Astrocyte of the cerebellum (primary cell): ENCODE measurements at places on chromosomes 5 and 9.

DNA sequence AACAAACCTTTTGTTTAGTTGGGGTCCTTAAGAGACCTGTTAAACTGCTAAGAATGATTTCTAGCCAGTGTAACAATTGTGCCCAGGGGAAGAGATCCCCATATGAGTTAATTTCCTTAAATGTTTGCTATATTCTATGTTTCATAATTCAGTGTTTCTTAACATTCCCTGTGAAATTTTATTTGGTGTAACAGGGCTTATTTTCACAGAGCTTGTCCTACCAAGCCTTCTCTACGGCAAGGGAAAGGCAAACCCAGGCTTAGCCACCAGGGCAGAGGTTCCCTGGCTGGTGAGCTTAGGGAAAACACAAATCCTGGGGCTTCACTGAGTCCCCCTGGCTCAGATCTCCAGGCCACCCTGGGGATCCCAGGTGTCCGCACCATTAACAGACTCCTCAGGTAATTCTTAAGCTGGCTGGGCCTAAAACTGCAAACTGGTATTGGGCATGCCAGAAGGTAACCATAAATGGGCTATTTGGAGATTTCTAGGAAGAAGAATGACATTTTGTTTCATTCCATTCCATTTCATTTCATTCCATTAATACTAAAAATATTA is 17.0 kb upstream of the LCP2 start:
- no peak for DNase-seq

DNA sequence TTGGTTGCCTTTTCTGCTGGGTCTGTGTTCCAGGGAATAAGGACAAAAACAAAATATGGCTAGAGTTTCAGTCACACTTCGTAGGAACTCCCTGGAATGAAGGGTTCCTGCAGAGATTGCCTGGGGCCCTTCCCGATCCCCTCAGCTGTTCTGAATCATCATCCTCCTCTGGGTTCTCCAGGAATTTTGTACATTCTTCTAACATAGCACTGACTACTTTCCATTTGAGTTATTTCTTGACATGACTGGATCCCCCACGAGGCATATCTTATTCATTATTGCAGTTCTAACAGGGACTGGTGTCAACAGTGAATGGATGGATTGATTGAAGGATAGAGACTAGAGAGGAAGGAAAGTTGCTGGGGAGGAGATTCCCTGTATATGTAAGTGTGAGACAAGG is 49.2 kb upstream of the TNC start:
- DNase-seq = peak; percentile 71

DNA sequence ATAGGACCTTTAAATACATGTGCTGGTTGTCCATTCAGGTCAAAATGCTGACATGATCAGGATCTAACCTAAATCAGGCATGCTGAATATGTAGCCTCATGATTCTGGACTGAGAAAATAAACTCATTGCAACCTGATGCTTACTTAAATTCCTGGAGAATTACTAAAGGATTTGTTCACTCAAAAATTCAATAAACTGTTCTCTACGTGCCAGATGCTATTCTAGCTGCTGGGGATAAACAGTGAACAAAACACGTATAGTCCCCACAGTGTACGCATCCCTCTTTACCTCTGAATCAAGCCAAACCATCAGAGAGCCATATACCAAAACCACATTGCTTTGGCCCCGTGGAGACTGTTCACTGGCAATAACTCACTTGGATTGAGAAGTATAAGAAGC is 6.1 kb downstream of the SCAI start:
- DNase-seq = peak; percentile 86

DNA sequence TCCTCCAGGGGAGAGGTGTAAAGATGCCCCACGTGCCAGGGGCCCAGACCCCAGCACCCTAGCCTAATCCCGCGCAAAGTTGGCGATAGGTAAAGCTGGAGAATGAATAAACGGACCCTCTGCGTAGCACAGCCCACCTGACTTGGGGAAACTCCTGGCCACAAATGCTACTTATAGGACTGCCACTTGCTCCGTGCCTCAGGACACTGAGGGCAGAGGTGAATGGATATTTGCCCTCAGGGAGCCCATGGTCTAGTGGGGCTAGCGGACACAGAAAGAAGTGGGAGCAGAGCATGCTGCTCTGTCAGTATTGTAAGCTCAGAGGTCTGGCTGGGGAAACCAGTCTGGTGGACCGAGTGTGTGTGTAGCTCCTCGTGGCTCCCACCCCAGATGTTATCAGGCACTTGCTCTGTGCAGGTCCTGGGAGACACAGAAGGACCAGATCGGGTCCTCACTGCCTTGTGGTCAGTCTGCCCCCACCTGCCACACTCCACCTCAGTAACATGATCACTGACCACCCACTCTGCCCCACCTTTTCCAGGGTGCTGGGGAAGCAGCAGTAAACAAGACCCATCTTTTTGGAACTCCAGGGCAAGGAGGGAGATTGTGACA is 841 bp downstream of the GRK6 start:
- DNase-seq = no peak

DNA sequence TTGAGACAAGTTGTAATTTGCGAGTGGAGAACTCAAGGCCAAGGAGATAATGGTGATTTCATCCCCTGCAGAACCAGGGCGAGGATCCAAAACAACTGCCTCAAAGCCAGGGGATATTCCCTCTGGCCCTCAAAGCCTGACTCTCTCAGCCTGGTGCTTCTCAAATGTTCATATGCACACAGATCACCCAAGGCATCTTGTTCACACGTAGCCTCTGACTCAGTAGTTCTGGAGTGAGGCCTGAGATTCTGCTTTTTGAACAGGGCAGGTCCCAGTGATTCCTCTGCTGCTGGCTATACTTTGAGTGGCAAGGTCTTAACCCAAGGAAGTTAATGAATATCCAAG is 30.2 kb upstream of the WWC1 start:
- no peak for DNase-seq
